T-helper 1 cell treated with Interleukin-12 subunit alpha and Interleukin-12 subunit beta and Interleukin-4 antibody, amounts not matched to agents 30 ng/mL and 1 ng/mL, for 36 hours (primary cell): ENCODE measurements at places on chromosomes 1 and 21. TPM values are rescaled to one million over a fixed set of nuclear protein-coding genes. Genes with fewer than 3 reads are reported as not detected.

The ANGPTL7 gene
- not detected in 2 replicates for total RNA-seq

The LCE3C gene
- not detected in 2 replicates for total RNA-seq

The MAN1C1 gene
- total RNA-seq: 9.4 and 11.0 TPM in 2 replicates

The TMEM269 gene
- total RNA-seq: 0.32 and 0.54 TPM in 2 replicates
